ENCODE measurements at places on chromosomes 11 and 22. TPM values are rescaled to one million over a fixed set of nuclear protein-coding genes. Genes with fewer than 3 reads are reported as not detected.

ZNF70 gene
- polyA plus RNA-seq = 4.0 TPM

CBLIF gene
- 0.52 TPM for polyA plus RNA-seq

E2F8 gene
- polyA plus RNA-seq = 17.7 TPM

GRCh38 chr11:16380941-16381568 is 24.7 kb upstream of the SOX6 start:
- DNase-seq = no peak

DNA sequence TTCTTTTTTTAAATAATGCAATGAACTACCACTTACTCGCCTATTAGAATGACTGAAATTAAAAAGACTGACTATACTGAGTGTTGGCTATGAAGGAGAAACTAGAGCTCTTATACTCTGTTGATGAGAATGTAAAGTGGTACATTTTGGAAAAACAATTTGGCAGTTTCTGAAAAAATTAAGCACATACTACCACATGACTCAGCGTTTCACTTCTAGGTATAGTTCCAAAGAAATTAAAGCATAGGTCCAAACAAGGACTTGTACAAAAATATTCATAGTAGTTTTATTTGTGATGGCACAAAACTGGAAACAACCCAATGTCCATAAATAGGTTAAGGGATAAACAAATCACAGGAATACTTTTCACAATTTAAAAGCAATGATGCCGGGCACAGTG is 22.4 kb upstream of the SLC29A2 start:
- DNase-seq = no peak

GRCh38 chr22:48365386-48365785 is 1462.3 kb downstream of the BRD1 start:
- DNase-seq = no peak

DNA sequence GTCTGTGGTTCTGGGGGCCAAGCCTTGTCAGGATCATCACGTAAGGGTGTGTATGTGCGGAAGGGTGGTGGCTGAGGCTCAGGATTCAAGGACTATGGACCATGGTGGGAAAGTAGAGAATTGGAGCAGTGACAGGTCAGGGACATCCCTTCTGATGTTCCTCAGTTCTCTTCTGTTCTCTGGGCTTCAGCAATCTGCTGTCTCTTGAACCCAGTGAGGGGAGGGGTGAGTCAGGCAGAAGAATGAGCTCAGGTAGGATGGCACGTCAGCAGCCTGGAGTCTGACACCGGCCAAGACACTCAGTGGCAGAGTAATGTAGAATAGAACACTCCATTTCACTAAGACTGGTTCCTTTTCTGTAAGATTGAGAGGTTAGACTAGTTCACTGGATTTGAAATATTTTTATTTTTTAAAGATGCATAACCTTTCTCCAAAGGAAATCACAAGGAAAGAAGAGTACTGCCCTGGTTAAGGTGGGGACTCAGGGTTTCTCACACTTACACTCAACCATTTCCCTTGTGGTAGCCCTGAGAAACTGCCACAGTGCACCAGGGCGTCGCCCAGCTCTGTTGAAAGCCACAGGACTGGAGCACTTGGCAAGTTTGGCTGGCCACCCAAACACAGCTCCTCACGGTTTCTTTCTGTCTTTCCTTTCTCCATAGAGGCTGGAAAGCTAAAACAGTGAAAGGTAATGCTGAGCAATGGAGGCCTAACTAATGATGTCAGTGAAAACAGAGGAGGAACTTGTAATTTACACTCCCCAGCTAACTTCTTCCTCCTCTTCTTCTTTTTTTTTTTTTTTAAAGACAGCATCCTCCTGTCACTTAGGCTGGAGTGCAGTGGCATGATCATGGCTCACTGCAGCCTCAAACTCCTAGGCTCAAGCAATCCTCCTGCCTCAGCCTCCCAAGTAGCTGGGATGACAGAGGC is 23.1 kb upstream of the MICAL2 start:
- no peak for DNase-seq

Measured in large intestine (tissue), 12 donors.